ENCODE measurements at places on chromosomes 7 and 10. TPM values are rescaled to one million over a fixed set of nuclear protein-coding genes. Genes with fewer than 3 reads are reported as not detected.

DNA sequence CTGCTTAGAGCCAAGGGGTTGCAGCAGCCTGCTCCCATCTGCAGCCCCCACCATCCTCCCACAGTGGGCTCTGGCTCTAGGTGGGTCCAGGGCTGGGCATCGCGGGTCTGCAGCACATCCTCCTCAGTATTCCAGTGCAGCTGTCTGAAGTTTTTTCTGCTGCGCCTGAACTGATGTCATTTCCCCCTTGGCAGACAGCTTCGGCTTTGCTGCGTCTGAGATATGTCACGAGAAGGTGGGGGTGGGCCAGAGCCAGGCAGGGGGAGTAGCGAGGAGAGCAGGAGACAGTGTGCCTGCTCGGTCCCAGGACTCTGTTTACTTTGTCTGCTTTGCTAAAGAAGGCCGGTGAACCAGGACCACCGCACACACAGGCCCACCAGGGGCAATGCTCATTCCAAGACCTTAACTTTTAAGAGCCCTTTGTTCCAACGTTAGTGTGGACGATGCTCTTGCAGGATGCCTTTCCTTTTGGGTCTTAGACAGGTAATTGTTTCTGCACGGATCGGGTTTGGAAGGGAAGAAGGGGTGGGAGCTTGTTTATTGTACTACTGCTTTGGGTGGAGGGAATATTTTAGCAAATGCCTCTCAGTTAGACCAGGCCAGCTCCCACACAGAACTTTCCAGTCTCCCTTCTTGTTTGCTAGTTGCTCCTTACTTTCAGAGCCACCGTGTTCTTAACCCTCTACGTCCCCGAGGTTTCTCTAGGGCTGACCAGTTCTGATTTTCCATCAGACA is 32.4 kb downstream of the WBP1L start:
- H3K27me3 ChIP-seq = no peaks in the 10 kb centered on the region
- H3K27ac ChIP-seq = peak overlapping the region; percentile 46
- H3K4me3 ChIP-seq = peak overlapping the region; percentile 57
- H3K36me3 ChIP-seq = peaks cover 5% of the 10 kb centered on the region
- peaks cover 71% of the 10 kb centered on the region for H3K4me1 ChIP-seq

- H3K27me3 ChIP-seq = no peaks in the 10 kb centered on the region
- H3K27ac ChIP-seq = no peak overlapping the region
- peaks cover 27% of the 10 kb centered on the region for H3K36me3 ChIP-seq
- DNase-seq = no peak
- H3K4me3 ChIP-seq = no peak overlapping the region
Observed at GRCh38 chr7:55488804-55489340, 83.4 kb downstream of the VOPP1 start.

Gene CDHR3
- total RNA-seq = not detected

GRCh38 chr7:147586526-147586925 is 1004.0 kb upstream of the C7orf33 start:
- no peaks in the 10 kb centered on the region for H3K36me3 ChIP-seq
- no peaks in the 10 kb centered on the region for H3K4me1 ChIP-seq
- DNase-seq = no peak
- H3K27me3 ChIP-seq = no peaks in the 10 kb centered on the region
- no peak overlapping the region for H3K4me3 ChIP-seq
- H3K27ac ChIP-seq = no peak overlapping the region

Gene CTAGE8
- total RNA-seq = 1.9 TPM

DNA sequence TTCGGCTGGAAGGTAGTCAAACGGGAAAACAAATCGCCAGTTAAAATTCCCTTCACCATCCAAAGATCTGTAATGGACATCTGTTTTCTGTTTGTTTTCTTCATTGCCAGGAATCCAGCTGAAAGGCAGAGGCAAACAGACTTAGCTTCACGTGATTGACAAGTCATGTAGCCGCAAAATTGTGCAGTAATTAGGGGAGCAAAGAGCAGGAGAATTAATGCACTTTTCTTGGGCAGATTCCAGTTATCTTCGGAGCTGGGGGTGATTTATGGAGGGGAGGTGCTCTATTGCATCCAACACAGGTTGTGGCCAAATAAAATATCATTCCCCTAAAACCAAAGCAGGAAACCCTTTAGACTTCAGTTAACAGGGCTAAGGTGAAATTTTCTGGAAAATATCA is 162.2 kb downstream of the MYOF start:
- DNase-seq = no peak
- H3K4me1 ChIP-seq = no peaks in the 10 kb centered on the region
- H3K36me3 ChIP-seq = no peaks in the 10 kb centered on the region
- peaks cover 4% of the 10 kb centered on the region for H3K27me3 ChIP-seq
- no peak overlapping the region for H3K27ac ChIP-seq

Gene SCIN
- 0.47 TPM for total RNA-seq

Measured in activated naive CD8-positive, alpha-beta T cell treated with anti-CD3 and anti-CD28 coated beads for 36 hours (primary cell).